Islet precursor cell (in vitro differentiated cells): ENCODE measurements at places on chromosomes 6 and 20.
A peak's percentile ranks its signal among the peaks of the same experiment; 100 is the strongest.

DNA sequence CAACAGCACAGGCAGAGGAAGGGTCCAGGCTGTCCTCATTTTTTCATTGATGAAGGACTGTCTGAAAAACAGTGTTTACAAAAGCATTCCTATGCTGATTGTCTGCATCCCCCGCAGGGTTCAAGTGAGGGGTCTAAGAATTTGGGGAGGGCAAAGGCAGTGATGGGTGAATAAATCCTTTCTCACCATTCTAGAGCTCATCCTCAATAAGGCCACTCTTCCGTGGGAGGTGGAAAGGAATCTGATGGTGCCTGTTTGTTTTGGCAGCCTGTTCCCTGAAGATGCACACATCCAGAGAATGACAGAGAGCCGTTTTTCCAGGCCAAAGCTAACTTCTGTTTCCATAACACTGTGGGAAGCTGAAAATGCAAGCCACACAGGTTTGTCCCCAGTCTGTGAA is 164.5 kb downstream of the MOXD1 start:
- DNase-seq: peak; percentile 80

- no peak for DNase-seq
Observed at GRCh38 chr6:95785785-95786184, 208.4 kb downstream of the MANEA start.

GRCh38 chr20:36851490-36851889 is 24.4 kb upstream of the TLDC2 start:
- no peak for DNase-seq

DNA sequence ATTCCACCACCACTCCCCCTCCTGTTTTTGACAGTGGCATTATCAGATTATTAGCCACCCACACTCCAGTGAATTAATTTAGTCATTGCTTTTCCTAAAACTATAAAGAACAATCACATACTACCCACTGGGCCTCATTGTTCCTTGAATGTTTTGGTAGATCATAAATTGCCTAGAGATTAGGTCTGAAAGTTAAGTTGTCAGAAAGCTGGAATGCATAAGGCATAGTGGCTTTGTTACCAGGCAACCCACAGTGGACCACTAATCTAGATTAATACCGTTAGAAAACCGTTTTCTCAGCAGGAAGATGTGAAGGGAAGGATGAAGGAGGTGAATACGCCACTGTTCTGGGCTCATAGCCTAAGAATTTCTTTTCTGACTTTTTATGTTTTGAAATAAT is 75.6 kb downstream of the SAMD3 start:
- no peak for DNase-seq

DNA sequence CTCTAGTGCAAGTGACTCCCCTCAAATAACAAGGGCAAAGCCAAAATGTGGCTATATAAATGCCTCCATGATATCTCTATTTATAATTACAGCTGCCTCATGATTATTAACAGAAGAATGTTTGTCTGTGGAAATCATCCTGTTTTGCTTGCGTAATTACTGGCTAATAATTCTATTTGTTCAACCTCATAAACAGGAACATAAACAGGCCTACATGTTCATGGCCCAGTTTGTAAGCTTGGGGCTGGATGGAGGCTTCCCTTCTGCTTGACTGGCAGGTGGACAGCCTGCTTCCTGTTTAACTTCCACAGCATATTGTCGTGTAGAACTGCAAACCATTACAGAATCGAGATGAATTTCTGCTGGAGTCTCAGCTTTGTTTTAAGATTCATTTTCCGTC is 766.0 kb upstream of the MAP3K7 start:
- no peak for DNase-seq

- DNase-seq: no peak
Observed at GRCh38 chr20:4649941-4650681, 71.6 kb upstream of the PRND start.

GRCh38 chr20:32672982-32673851 is 524 bp downstream of the C20orf203 start:
- no peak for DNase-seq

GRCh38 chr20:1900321-1900801 is 5.2 kb downstream of the SIRPA start:
- peak; percentile 92 for DNase-seq

DNA sequence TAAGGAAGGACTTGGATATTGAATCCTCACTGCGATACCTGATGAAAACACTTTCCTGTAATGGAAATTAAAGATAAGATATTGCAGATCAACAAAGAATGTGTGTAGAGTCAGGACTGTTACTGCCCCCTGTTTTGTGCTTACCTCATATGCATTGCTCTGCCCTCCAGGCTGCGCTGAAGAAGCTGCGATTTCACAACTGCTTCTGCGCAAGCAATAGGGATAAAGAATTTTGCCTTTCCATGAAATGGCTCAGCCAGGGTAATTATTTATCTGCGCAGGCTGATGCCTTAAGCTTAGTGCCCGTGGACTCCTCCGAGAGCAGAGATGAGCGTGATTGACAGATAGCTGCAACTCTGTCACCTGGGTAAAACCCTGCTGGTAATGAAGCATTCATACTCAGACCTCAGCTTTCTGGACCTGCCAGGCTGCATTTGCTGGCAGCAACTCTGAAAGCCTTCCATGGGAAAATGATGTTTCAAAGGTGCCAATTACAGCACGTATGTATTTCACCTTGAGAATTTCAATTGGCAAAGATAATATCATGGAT is 370.6 kb downstream of the SAMD5 start:
- no peak for DNase-seq

GRCh38 chr6:37693546-37694250 is 4.0 kb downstream of the MDGA1 start:
- DNase-seq: no peak

- DNase-seq: no peak
Observed at GRCh38 chr20:44884907-44885391, 556 bp upstream of the YWHAB start.

DNA sequence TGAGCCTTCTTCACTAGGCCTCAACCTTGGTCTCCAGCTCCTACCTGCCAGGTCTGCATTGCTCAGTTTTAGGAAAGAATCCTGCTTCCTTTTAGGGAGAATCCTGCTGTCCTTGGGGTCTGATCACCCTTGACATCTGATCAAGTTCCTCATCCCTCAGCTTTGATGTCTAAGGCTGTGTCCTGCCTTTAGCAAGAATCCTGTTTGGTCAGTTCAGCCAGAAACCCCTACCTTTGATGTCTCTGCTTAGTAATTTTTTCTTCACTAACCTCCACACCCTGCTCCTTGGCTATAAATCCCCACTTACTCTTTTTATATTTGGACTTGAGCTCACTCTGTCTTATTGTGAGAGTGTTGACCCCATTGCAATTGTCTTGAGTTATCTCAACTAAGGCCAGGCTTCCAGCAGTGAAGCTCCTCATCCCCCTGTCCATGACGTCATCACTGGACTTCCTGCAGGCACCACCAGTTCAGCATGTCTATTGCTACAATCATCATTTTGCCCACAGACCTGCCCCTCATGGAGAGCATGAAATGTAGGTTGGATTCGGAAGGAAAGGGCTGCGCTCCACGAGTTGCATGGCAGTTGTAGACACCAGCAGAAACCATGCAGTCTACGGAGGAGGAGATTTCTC is 4.7 kb upstream of the CST5 start:
- DNase-seq: no peak

DNA sequence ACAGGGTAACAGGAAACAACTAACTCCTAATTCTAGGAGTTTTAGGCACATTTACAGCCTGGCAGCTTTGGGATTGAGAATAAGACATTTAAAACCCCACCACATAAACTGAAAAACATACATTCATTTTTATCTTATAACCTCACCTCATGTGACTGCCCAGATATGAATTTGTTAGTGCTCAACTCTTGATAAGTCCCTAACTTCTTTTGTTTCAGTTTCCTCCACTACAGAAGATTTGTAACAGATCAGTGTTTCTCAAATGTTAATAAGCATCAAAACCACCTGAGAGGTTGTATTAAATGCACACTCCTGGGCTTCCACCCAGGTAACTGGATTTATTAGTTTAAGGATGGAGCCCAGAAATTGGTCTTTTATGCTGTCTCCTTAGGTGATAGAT is 190.1 kb upstream of the ARID1B start:
- no peak for DNase-seq

GRCh38 chr6:133648581-133648980 is 240.3 kb upstream of the TCF21 start:
- DNase-seq: no peak

DNA sequence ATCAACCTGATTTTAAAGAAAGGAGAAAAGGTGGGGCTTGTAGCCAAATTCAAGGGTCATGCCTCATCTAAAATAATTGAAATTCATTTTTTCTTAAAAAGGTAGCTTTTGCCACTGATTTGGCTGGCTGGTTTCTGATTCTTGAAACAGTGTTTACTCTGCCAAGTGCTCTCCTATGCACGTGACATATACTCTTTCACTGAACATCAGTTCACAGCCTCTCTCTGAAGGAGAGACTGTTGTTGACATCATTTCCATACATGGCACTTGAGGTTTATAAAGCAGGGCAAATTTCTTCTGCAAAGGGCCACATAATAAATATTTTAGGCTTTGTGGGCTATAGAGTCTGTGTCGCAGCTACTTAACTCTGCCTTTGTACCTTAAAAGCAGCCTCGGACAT is 40.4 kb upstream of the DOK5 start:
- no peak for DNase-seq

DNA sequence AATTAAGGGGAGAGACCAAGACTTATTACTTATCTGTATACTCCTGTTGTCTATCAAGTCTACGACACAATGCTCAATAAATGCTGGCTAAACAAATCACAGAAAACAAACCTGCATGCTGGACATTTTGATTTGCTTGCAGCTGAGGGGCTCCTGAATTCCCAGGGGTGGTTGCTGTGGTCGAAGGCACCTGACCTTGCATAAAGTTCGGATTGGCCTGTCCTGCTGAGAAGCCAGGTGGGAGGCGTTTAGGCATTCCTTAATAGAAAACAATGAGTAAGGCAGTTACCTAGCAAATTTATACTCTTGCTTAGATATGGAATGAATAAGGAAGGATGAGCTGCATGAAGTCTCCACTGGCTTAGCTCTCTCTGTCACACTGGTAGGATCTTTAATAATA is 50.5 kb downstream of the TP53INP2 start:
- DNase-seq: no peak

GRCh38 chr20:60211618-60212463 is 253.6 kb downstream of the CDH26 start:
- DNase-seq: no peak

GRCh38 chr6:138590796-138591709 is 91.8 kb upstream of the NHSL1 start:
- DNase-seq: peak; percentile 87

DNA sequence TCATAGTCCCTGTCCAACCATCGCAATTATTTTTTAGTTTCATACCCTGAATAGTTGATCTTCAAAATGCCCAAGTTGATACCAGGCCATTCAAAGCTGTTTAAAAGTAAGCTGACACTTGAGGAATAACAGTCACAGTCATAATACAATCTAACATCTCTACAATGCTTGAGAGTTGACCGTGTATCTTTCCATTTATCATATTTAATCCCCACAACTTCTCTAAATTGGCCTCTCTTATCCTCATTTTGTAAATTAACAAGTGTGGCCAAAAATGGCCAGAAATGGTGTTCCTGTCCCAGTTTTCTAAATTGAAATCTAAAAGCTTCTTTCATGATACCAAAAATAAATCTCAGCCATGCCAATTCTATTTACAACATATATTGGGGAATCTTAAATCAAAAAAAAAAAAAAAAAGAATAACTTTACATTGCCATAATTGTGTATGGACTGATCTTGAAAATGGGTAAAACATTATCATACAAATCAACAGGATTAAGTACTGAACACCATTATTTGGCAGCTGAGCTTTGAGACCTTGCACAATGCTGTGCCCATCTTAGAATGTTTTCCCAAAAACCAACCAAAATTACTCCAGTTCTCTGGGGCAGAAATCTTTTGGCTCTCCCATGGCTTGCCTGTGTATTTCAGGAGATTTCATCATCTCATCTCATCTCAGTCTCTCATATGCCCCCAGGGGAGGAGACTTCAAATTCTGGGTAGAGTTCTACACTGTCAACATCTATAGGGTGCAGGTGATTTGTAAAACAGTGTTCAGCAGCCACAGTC is 448.7 kb upstream of the JARID2 start:
- no peak for DNase-seq

- no peak for DNase-seq
Observed at GRCh38 chr20:57689745-57690481, 19.9 kb downstream of the PMEPA1 start.

DNA sequence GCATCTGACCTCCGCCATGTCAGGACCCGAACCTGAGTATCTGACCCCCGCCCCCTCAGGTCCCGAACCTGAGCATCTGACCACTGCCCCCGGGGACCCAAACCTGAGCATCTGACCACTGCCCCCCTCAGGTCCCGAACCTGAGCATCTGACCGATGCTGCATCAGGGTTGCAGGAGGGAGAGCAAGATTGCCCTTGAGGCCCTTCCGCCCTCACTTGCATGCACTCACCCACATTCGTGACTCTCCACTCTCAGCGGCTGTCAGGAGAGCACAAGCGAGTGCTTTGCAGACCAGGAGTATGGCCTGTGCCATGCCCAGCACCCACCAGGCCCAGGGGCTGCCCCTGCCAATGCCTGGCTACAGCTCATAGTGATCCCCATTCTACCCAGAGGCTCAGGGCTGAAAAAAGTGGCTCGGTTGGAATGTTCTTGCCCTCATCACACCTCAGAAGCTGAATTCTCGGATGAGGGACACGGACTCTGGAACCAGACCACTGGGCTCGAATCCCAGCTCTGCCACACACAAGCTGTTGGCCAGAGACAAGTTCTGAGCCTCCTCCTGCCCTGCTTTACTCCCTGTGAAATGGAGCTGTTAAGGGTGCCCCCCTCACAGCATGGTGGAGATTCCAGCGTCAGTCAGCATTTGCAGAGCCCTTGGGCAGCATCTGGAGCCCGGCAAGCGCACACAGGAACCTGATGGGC is 82.1 kb downstream of the DLL1 start:
- DNase-seq: peak; percentile 43

DNA sequence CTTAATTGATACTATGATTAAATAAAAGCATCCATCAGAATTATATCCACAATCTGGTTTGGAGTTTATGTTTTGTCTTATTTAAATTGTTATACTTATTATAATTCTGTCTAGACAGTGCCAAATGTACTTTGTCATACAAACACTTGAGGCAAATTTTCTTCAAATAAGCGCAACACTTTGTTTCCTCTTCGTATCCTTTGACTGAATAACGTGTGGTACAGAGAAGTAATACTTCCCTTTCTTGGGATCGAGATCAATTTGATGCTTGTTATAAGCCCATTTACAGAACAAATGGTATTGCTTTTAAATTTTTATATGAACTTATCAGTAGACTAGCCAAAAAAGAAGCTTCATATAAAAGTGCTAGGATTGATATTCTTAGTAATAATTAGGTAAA is 111.0 kb downstream of the ATG5 start:
- no peak for DNase-seq
